Muscle of back (tissue), 13 donors: ENCODE measurements at places on chromosomes 6 and 20.

- no peak for DNase-seq
Measured at GRCh38 chr20:50571466-50571865, 61.3 kb downstream of the PTPN1 start.

- no peak for DNase-seq
Measured at GRCh38 chr6:96022225-96022624, 6.5 kb downstream of the FUT9 start.

- no peak for DNase-seq
Measured at GRCh38 chr6:46293641-46294316, 123.0 kb upstream of the ENPP5 start.

- DNase-seq: no peak
Measured at GRCh38 chr20:58075586-58076345, 152.7 kb downstream of the ANKRD60 start.

DNA sequence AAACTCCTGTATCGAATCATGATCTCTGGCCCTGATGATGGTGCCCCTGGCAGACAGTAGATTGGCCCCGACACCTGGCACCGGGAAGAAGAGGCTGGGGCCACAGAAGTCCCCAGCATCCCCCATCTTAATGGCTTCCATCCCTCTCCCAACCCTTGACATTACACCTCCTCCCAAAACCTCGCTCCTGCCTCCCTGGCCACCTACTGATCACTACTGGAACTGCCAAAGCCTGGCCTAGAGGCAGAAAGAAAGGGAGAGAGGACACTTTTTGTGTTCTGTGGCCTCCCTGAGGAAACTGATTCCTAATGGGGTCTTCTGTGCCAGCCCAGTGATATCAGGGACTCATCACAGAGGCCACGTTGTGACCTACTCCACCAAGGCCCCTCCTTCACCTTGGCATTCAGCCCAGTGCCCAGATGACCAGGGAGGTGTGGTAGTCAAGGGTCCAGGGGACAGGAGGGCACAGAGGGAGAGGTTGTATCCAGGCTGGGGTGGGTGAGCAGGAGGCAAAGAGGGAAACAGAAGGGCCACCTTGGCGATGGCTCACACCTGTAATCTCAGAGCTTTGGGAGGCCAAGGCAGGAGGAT is 6.1 kb downstream of the C20orf173 start:
- no peak for DNase-seq

DNA sequence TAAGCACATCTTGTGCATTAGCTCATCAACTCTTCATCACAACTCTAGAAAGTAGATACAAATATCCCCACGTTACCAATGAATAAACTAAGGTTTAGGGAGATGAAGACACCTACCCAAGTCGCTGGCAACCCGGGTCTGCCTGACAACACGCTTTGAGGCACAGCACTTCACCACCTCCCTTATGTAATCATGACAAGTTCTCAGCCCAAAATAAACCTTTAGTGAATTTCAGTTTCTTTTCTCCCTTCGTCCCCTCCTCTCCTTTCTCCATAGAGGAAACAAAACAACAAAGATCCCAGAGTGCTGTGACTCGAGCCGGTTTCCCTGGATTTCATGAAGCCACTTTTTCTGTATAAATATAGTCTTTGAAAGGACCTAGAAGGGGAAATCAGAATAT is 105.4 kb downstream of the MAFB start:
- DNase-seq: no peak
